ENCODE measurements at places on chromosomes 13 and 19. TPM values are rescaled to one million over a fixed set of nuclear protein-coding genes. Genes with fewer than 3 reads are reported as not detected.

Gene SLC39A3
- 14.4 TPM for polyA plus RNA-seq

GRCh38 chr13:88281841-88282240 is 610.7 kb downstream of the SLITRK5 start:
- H3K4me3 ChIP-seq, result no peak overlapping the region
- peak; percentile 17 for DNase-seq
- H3K36me3 ChIP-seq, result no peaks in the 10 kb centered on the region
- no peak overlapping the region for H3K27ac ChIP-seq
- H3K4me1 ChIP-seq, result no peaks in the 10 kb centered on the region
- H3K27me3 ChIP-seq, result no peaks in the 10 kb centered on the region

- peaks cover 25% of the 10 kb centered on the region for H3K4me1 ChIP-seq
- peaks cover 32% of the 10 kb centered on the region for H3K27me3 ChIP-seq
- DNase-seq, result no peak
Measured at GRCh38 chr13:46386392-46387063, 524 bp downstream of the RUBCNL start.

GRCh38 chr19:48556163-48556562 is 4.2 kb downstream of the SULT2B1 start:
- no peak overlapping the region for H3K27ac ChIP-seq
- no peaks in the 10 kb centered on the region for H3K36me3 ChIP-seq
- no peak for DNase-seq

DNA sequence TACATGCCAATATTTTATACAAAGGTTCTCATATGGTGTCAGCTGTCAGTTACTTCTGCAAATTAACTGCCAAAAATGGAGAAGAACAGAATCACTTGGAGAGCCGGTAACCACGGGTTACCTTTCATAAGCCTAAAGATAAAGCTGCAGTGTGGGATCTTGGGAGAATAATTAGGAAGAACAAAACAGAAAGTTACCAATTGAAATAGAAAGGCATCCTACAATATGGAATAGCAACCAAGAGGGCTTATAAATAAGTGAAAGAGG is 74.2 kb downstream of the TSHZ3 start:
- H3K36me3 ChIP-seq, result peaks cover 46% of the 10 kb centered on the region
- no peak overlapping the region for H3K27ac ChIP-seq
- H3K27me3 ChIP-seq, result no peaks in the 10 kb centered on the region
- no peak overlapping the region for H3K4me3 ChIP-seq
- H3K4me1 ChIP-seq, result peaks cover 15% of the 10 kb centered on the region
- no peak for DNase-seq

- peak overlapping the region; percentile 49 for H3K4me3 ChIP-seq
- DNase-seq, result no peak
- peaks cover 37% of the 10 kb centered on the region for H3K4me1 ChIP-seq
- H3K36me3 ChIP-seq, result no peaks in the 10 kb centered on the region
Measured at GRCh38 chr13:110138700-110139036, 168.3 kb downstream of the COL4A1 start.

GRCh38 chr13:28750187-28751045 is 31.6 kb upstream of the SLC46A3 start:
- no peak overlapping the region for H3K27ac ChIP-seq
- no peak for DNase-seq
- no peak overlapping the region for H3K4me3 ChIP-seq
- no peaks in the 10 kb centered on the region for H3K4me1 ChIP-seq
- no peaks in the 10 kb centered on the region for H3K27me3 ChIP-seq

GRCh38 chr19:283395-283794 is 7.8 kb downstream of the PLPP2 start:
- no peaks in the 10 kb centered on the region for H3K4me1 ChIP-seq
- H3K27ac ChIP-seq, result no peak overlapping the region
